H7 (cell line): ENCODE measurements at places on chromosomes 4 and X. TPM values are rescaled to one million over a fixed set of nuclear protein-coding genes. Genes with fewer than 3 reads are reported as not detected.

DNA sequence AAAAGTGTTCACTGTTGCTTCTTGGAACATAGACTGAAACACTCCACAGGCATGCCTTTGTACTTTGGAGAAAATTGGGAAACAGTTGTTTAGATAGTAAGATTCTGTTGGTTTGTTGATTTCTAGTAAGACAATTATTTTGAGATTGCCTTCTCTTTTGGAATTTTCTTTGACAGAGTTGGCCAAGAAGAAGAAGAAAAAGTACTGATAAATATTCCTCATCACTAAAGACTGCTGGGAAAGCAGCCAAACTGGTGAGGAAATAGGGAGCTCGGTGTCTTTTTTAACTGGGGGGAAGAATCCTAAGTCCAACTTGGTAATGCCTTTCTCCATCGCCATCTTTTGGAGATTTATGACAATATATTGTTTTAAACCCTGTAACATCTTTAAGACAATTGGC, 370.7 kb downstream of the GPAT3 start:
- no peak for DNase-seq

DNA sequence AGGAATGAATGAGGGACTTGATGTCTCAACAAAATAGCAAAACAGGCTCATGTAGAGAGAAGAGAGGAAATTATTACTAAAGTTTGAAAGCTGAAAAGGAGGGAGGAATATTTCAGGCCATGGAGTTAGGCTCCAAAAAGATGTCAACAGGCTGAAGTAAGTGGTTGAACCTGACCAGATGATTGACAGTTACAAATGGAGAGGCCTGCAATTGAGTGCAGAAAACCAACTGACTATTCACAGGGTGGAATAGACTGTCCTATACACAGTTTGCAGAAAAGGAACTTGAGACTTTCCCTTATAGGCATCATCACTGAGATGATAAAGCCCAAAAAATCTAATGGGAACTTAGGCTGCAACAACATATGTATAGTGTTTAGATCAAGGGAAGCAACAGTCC, 233.3 kb downstream of the AR start:
- no peak for DNase-seq

DNA sequence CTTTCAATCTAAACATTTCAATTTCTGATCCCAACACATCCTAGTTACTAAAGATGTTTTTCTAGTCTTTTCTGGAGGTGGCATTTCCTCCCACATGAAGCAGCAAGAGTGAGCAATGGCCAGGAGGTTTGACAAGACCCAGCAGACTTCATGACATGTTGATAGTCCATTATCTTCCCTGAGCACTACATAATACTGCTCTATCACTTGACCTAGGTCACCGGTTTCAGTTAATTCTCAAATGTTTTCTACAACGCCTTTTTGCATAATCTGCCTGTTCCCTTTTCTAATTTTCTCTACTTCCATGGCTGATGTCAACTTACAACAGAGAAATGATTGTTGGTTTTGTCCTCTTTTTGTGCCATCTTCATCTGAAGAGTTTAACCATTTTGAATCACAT, 62.0 kb upstream of the GPRIN3 start:
- no peak for DNase-seq

DNA sequence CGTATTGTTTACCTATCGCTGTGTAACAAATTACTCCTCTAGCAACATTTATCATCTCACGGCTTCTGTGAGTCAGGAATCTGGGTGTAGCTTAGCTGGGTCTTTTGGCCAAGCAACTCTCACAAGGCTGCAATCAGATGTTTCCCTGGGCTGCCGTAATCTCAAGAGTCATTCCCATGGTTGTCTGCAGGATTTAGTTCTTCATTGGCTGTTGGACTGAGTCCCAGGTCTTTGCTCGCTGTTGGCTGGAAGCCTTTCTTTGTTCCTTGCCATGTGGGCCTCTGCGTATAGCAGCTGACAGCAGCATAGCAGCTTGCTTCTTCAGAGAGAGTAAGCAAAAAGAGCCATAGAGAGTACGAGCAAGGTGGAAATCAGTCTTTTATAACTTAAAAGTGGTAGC, 16.8 kb downstream of the POLR2B start:
- DNase-seq = no peak

GRCh38 chrX:132622130-132622529, 133.3 kb upstream of the MBNL3 start:
- DNase-seq = no peak

DNA sequence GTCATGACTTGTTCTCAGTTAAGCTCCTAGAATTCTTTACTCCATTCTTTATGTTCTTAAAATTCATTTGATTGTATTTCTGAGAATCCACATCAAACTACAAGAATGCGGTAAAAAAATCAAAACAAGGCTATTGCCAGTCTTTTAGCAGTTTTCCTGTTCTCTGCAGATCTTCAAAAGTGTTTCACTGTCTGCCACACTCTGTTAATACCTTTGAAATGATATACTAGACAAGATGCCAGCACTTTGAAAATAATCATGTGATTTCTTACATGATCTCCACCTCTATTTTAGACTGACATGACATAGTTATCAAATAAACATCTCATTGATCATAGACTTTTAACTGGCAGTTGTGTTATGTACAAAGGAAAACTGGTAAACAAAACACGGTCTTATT, 30.1 kb upstream of the GPRIN3 start:
- DNase-seq = no peak

- DNase-seq = no peak
These were observed 8.1 kb upstream of the STPG2 start for GRCh38 chr4:98151145-98151924.

DNA sequence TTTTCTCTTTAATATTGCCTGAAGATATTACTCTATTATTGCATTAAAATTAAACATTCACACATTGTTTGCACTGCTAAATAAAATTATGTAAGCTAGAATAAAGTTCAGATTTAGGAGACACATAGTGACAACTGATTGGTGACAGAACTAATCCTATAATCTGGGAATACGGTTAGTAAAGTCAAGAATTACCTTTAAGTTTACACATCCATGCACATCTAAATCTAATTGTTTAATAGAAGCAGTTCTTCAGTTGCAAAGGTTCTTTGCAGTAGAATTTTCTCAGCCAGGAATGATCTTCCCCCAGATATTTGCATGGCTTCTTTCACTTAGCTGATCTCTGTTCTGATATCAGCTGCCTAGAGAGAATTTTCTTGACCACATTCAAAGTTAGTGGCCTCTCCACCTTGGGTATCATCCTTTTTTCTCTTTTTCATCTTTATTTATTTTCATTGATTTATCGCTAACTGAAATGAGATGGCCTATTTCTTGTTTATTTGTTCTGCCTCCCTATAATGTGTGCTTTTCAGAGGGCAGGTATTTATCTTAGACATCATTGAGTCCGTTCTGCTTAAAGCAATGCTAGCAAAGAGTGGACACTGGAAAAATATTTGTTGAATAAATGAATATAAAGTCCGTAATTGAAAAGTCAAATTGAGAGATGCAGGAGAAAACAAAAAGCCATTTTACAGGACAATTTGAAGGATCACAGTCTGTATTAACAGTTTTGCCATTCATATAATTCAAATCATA, 12.6 kb downstream of the AFP start:
- no peak for DNase-seq

- no peak for DNase-seq
These were observed 43.9 kb downstream of the LUZP4 start for GRCh38 chrX:115333446-115333845.

- DNase-seq = no peak
These were observed 537.8 kb upstream of the BOD1L1 start for GRCh38 chr4:14165222-14165920.

DNA sequence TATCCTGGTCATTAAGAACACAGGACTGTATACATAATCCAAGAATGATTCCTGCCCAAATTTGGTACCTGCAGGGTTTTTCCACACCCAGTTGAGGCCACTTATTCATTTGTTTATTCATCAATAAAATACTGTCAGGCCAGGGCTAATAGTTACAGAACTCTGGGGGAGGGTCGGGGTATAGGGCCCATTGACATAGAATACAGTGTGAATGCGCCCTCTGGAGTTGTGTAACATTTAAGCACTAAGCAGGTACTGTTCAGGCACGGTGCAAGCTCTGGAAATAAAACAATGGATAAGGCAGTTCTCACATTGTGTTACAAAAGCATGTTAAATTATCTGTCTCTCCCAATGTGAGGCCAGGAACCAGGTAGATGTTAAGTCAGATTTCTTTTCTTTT, 30.8 kb upstream of the LRBA start:
- DNase-seq = peak; percentile 70

- no peak for DNase-seq
These were observed 90.8 kb downstream of the AFF1 start for GRCh38 chr4:87025614-87026041.

GRCh38 chr4:164109503-164109902, 615.0 kb downstream of the TMA16 start:
- DNase-seq = no peak

DNA sequence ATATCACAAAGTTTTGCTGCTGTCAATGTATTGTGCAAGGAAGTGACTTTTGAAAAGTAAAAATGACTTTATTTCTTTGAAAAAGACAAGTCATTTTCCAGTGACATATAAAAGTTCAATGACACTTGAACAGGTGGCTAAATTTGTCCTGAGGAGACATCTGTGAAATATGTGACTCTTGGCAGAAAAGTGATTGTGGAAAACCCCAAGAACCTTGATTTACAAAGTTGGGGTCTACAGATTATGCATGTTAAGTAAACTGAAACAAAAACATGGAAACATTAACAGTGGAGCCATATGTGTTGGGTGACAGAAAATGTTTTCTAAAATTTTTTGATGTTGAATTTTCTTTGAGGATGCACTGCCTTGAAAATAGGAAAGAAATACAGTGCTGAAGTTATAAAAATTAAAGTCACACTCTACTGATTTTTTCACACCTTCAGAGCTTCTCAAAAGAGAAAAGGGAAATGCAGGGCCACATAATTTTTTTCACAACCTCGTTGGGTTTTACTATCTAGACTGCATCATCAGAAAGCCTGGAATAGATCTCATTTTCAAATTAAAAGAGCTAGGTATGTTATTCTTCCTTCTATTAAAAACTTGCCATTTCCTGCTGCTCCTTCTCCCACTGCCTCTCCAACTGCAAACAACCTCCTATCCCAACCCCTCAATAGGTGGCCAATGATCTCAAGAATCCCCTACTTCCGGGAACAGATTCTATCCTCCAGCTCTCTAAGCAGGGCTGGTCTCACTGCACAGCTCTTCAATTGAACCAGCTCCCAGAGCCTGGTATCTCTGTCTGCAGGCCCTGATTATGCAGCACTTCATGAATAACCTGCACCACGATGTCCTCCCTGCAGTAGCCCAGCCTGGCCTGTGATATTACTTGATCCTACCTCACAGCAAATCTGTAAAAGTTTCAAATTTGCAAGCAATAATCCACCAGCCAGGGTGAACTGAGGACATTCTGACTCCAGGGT, 570.8 kb upstream of the CPEB2 start:
- DNase-seq = peak; percentile 6

DNA sequence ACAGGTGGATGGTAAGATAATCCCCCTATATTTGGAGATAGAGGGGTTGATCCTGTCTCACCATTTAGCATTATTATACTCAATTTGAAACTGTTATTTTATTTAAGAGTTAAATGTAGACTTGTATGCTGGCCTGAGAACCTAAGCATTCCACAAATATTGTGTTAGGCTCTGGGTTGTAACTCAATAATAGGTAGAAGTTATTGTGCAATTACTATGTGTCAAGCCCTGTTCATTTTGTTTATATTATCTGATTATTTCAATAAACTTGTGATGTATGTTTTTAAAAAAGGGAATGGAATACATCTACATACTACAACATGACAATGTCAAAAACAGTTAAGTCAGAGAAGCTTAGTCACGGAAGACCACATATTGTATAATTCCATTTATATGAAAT, 13.6 kb upstream of the TXK start:
- no peak for DNase-seq

GRCh38 chrX:22109442-22109841, 77.3 kb downstream of the PHEX start:
- DNase-seq = no peak

DNA sequence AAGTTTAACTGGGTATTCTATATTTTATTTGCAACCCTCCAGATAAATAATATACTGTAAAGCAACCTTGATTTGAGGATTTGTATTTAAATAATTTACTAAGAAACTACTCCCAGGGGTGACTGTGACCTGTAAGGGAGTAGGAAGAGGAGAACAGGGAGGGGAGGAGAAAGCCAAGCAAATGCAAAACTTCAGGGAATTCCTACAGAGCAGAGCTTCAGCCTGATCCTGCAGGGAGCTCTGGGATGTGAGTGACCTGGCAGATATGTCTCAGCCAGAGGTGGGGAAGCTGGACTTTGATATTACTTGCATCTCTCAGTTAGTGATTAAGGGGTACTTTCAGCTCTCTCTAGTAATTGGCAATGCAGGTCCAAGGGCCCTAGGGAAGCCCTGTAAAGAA, 302.0 kb downstream of the FRMPD4 start:
- DNase-seq = no peak

DNA sequence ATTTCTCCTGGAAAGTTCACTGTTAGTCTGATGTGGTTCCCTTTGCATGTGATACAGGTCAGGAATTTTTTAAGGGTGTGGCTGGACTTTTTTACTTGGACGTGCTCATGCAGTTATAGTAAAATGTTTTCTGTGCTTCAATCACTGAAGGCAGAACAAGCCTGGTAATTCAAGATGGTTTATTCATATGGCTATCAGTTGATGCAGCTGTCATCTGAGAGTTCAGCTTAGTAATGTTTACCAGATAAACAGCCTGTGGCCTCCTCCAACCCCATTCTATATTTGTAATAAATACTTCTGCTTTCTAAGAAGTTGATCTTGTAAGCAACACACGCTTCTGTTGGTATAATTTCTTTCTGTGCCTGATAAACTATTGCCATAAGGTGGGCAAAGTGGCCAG, 2105.9 kb downstream of the ARAP2 start:
- DNase-seq = no peak

DNA sequence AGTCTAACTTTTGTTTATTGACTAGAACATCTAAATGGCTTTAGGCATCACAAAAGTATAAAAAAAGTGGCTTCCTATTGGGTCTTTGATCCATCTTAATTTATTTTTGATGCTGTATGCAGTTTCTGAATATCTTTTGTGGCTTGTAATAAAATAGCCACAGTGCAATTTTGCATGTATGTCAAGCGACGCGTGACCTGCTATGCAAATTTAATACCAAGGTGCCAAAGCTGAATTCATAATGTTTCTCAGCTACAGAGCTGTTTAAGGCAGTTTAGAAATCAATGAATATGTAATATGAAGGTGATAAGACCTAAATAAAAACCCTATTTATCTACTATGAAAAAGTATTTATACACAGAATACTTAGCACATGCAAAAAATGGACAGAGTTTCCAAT, 197.8 kb downstream of the AFF2 start:
- DNase-seq = no peak

The TMEM154 gene
- total RNA-seq = 0.31 and 1.4 TPM in 2 replicates

The FDCSP gene
- not detected in 2 replicates for total RNA-seq

The CD38 gene
- 0.15 and 1.1 TPM in 2 replicates for total RNA-seq

The ARHGAP36 gene
- total RNA-seq = 0.28 and 0.30 TPM in 2 replicates

The ARMCX2 gene
- total RNA-seq = 108 and 114 TPM in 2 replicates

The SNCA gene
- 2.9 and 3.3 TPM in 2 replicates for total RNA-seq

The AFF1 gene
- total RNA-seq = 27.6 and 42.4 TPM in 2 replicates

The GNL3L gene
- 28.1 and 31.9 TPM in 2 replicates for total RNA-seq

The TMEM156 gene
- total RNA-seq = not detected in 2 replicates

The TMPRSS11F gene
- not detected in 2 replicates for total RNA-seq

The ARHGEF38 gene
- total RNA-seq = not detected in 2 replicates

The FSTL5 gene
- total RNA-seq = 2.2 and 2.3 TPM in 2 replicates

The SLC10A6 gene
- not detected in 2 replicates for total RNA-seq

The SERPINA7 gene
- not detected in 2 replicates for total RNA-seq

The COL4A6 gene
- total RNA-seq = 23.7 and 26.8 TPM in 2 replicates

The TMEM144 gene
- 5.2 and 7.1 TPM in 2 replicates for total RNA-seq
